ENCODE measurements at places on chromosomes 3 and 15.

GRCh38 chr15:65801229-65801805 is 9.2 kb upstream of the DENND4A start:
- DNase-seq = no peak

DNA sequence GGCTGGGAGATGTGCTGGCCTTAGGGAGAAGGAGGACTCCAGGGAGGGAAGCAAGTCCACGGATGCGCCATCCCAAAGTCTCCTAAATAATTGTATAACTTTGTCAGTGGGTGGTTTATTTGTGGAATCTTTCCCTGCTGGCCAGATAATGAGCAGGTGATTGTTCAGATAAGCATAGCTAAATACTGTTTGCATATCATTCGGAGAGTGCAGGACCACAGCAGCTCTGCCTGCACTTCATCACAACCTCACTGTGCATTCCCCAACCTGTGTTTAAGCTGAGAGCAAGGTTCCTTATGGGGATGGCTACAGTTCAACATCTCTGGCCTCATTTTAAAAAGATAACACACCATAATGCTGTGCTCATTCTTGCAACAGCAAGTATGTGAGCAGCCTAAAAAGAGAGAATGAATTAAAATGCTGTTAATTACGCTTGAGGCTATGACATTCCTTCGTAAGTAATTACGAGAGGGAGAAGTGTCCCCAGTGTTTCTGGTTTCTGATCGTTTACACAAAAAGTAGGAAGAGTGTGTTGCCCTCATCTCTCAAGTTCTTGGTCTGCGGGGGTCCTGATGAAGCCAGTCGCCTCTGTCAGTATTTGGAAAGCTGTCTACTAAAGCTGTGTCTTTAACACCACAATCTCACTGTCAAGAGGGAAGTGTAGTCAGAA is 272.0 kb upstream of the RORA start:
- no peak for DNase-seq

DNA sequence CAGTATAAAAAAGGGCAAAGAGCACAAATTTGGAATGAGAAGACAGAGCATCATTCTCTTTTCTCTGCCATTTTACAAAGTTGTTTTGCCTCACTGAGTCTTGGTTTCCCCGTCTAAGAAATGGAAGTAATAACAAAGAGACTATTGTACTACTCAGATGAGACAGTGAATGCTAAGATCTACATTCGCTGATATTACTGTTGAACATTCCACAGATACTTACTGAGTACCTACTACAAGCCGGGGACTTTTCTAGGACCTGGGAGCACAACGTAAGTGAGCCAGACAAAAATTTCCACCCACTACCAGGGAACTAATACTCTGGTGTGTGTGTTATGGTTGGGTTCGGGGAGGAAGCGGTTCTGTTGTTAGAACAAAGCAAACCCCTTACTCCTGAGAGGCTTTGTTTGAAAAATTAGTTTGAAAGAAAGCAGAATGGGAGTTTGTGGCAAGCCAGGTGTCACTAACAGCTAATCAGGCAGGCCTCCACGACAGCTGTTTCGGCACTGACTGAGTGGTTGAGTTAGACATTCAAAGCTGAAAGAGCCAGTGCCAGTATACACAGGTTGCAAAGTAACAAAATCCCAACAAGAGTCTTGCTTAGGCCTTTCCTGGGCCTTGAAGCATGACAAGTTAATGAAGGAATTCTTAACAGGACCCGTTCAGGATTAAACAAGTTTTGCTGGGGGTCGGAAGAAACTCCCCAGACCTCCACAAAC is 458.3 kb downstream of the EDEM1 start:
- DNase-seq = no peak

GRCh38 chr15:65344914-65345275 is 32.9 kb downstream of the IGDCC3 start:
- no peak for DNase-seq

- no peak for DNase-seq
Observed at GRCh38 chr3:138898708-138899107, 48.2 kb downstream of the FOXL2 start.

DNA sequence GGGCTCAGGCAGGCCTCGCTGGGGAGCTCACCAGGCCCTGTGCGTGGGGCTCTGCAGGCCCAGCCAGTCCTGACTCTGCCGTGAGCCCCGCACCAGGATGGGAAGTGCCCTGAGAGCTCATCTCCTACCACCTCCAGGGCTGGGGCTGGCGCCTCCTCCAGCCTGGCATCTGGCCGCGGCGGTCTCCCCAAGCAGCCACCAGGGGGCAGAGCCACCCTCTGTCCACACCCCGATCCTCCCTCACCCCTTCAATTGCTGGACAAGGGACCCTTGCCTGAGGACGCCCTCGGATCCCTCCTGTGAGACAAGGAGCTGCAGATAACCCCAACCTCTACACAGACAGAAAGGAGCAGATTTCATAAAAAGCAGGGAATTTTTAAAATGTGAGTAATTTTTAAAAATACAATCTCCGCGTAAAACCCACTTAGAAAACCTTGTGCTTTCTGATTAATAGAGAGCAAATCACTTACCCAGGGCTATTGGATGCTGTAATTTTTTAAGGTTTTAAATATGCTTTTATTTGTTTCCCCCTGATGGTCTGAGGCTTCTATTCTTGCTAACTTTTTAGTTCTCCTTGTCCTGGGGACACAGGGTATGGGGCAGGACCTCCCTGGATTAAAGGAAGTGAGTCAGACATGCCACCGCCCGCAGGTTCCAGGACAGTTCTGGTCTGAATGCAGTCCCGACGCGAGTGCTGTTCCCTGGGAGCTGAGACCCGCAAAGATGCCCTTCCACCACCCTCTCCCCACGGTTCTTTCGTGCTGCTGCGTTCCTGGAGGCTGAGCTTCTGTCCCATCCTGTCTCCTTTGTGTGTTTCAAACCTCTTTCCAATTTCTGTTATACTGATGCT is 52.3 kb upstream of the CHRNA7 start:
- DNase-seq = peak; percentile 44

- peak; percentile 59 for DNase-seq
Observed at GRCh38 chr3:15636028-15636709, 34.6 kb downstream of the BTD start.

GRCh38 chr3:178706411-178706810 is 170.2 kb downstream of the KCNMB2 start:
- DNase-seq = no peak

Data from Caki2 (cell line).